ENCODE measurements at places on chromosomes 6 and 20.

GRCh38 chr20:54291339-54292010, 83.6 kb downstream of the PFDN4 start:
- no peak for DNase-seq

DNA sequence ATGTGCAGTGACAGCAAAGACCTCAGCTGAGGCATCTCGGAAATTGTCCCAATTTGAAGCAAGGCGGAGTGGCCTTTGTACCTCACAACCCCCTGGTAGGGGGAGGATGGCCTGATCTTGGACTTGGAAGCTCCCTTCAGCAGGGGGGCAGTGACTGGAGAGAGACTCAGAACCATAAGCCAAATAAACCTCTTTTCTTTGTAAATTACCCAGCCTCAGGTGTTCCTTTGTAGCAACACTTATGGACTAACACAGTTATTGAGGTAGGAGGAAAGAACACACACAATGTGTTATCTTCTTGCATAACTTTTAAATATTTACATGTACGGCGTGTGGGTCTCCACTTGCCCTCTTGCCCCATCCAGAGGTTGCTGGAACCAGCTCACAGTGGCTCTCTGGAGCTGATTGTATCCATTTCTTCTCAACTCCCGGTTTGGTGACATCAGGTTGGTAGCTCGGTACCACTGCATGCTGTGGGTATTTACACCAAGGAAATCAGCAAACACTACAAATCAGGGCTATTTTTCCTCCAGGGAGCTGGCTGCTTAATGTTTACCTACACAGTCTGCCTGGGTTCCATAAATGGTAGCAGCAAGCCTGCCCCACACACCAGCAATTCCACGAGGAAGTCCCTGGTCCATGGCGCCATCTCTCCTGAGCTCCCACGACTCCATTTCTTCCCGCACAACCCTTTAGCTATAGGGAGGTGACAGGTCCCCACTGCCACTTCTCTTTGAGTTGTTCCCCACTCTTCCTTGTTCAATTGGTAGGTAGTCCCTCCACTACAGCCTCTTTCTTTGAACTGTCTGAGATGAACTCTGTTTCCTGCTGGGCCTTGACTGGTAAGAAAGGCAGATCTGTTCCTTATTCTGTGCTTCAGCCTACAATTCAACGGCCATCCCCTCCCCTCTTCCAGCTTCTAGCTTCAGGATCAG, 54.3 kb upstream of the TASP1 start:
- no peak for DNase-seq

- no peak for DNase-seq
Measured at GRCh38 chr6:118889163-118889562, 4.8 kb upstream of the ASF1A start.

GRCh38 chr20:33656010-33656782, 5.9 kb upstream of the C20orf144 start:
- no peak for DNase-seq

GRCh38 chr6:257031-257725, 35.1 kb upstream of the DUSP22 start:
- DNase-seq: no peak

- DNase-seq: no peak
Measured at GRCh38 chr6:125507987-125508655, 206.4 kb upstream of the HDDC2 start.

DNA sequence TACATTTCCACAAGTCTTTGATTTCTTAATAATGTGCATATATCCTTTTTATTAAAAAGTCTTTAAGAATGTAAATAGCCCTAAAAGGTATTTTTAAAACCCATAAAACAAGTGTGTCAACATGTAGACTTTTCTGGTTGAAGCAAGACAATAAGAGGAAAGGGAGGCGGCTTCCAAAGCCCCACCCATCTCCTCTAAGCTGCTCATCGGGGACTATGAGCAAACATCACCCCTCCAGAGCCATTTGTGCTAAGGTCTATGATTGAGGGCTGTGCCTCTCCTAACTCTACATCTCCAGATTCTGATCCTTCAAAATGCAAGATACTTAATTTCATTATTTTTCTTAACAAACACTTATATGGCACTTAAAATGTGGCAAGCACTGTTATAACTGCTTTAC, 2.5 kb upstream of the NAA20 start:
- DNase-seq: no peak

DNA sequence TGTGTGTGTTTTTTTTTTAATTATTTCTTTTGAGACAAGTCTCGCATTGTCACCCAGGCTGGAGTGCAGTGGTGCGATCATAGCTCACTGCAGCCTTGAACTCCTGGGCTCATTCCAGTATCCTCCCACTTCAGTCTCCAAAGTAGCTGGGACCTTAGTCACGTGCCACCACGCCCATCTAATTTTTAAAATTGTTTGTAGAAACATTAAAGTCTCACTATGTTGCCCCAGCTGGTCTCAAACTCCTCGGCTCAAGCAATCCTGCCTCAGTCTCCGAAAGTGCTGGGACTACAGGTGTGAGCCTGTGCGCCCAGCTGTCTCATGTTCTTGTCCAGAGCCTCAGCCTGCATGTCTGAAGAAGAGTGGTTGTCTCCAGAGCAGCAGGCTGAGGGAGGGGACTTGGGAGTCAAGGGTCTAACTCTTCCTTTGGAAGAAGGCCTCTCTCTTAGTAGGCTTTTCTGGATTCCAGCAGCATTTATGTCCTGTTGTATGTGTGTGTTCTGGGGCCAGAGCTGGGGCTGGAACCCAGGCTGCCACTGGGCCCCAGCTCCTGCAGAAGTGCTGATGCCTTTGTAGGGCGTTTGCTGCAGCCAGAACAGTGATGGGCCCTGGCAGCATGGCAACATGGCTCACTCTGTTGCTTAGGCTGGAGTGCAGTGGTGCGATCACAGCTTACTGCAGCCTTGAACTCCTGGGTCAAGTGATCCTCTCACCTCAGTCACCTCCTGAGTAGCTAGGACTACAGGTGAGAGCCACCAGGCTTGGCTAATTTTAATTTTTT, 5.4 kb downstream of the DNMT3B start:
- no peak for DNase-seq

- peak; percentile 49 for DNase-seq
Measured at GRCh38 chr6:145734486-145735355, 599 bp downstream of the EPM2A start.

DNA sequence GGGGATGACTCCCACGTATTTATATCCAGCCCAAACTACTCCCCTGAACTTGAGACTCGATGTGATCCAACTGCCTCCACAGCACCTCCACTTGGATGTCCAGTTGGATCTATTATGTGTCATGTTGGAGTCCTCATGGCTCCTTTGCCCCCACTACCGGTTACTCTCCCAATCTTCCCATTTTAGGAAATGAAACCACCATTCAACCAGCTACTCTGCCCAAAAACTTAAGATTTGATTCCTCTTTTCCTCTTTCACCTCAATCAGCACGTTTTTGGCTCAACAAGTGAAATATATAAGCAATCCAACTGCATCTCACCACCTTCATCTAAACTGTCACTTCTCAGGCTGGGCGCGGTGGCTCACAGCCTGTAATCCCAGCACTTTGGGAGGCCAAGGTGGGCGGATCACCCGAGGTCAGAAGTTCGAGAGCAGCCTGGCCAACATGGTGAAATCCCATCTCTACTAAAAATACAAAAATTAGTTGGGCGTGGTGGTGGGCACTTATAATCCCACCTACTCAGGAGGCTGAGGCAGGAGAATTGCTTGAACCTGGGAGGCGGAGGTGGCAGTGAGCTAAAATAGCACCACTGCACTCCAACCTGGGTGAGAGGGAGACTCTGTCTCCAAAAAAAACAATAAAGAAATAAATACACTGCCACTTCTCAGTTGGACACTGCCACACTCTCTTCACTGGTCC, 3.4 kb downstream of the AHCY start:
- DNase-seq: no peak

DNA sequence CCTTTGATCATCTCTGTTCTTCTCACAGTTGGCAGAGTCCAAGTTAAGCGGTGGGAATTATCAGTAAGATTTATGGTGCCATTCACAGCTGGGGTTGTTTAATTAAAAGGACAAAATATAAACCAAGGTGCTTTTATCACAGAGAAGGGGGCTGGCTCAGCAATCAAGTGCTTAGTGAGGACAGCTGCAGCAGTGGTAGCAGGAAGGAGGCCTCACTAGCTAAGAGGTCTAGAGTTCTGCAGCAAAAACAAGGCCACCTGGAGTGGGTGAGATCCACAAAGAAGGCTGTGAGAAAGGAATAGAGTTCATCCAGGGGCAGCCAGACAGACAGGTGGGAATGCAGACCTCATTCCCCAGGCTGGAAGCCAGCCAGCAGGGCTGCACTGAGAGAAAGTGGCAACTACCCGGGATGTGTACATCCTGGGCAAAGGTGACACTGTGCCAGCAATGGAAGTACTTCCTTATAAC, 37.1 kb downstream of the PIGU start:
- no peak for DNase-seq

DNA sequence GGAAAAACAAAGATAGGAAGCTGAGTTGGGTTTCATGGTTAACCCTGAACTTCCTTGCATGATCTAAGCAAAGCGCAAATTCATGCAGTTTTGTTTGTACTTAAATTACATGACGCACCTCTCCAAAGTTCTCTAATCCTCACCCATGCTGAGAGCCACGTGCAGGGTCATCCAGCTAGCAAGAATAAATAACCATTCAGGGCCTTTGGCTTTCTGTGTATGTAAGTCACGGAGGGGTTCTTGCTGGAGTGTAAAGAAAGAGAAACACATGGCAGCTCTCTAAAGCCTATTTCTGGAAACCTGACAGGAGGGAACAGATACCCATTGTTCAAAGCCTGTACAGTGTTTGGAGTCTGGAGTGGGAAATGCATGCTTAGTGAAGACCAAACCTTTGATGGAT, 171.7 kb upstream of the CCN2 start:
- DNase-seq: no peak

GRCh38 chr6:145798530-145798929, 16.1 kb downstream of the FBXO30 start:
- no peak for DNase-seq

DNA sequence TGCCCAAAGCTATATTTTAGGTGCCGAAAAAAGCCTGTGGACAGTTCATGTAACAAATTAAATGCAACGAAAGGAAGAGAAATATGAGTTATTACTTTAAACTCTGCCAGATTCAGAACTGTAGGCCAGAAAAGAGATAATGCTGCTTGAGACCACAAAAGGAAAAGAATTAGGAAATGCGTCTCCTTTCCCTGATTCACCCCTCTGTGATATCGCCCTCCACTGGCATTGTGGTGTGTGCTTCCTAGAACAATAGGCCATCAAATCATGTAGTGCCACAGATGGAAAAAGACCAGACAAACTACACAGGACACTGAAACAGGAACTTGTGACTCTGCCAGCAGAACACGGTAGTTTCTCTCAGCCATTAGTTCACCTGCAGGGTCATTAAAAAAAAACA, 14.7 kb upstream of the LAMA4 start:
- DNase-seq: no peak

- no peak for DNase-seq
Measured at GRCh38 chr6:38554700-38555413, 84.9 kb downstream of the BTBD9 start.

GRCh38 chr6:89888871-89889270, 5.4 kb upstream of the GJA10 start:
- DNase-seq: no peak

GRCh38 chr20:49882171-49882970, 33.0 kb downstream of the SPATA2 start:
- no peak for DNase-seq

DNA sequence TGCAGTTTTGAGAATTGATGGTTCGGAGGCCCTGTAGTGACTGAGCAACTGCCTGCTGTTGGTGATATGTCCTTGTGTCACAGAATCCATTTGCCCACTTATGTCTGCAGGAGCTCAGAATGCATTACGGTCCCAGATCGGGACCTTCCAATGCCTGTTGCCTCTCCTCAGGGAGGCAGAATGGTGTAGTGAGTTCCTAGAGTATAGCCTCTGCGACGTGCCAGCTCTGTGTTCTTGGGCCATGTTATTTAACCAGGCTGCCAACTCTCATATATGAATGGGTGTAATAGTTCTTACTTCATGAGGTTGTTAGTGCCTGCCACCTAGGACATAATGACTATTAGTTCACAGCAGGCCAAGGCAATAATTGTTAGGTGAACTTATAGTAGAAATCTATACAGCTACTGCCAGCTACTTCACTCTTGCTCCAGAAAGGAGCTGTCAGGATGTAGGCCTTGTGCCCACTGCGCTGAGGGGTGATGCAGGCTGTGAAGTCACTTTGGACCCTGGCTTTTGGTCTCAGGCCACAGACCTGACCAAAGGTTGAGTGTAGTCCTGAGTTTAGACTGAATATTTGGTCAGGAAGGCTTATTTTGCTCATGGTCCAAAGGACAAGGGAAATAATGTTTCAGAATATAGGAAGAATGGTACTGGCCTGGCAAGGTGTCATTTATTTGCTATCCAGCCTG, 82.1 kb downstream of the ASXL1 start:
- DNase-seq: no peak

GRCh38 chr6:14243597-14243996, 126.0 kb downstream of the CD83 start:
- no peak for DNase-seq

DNA sequence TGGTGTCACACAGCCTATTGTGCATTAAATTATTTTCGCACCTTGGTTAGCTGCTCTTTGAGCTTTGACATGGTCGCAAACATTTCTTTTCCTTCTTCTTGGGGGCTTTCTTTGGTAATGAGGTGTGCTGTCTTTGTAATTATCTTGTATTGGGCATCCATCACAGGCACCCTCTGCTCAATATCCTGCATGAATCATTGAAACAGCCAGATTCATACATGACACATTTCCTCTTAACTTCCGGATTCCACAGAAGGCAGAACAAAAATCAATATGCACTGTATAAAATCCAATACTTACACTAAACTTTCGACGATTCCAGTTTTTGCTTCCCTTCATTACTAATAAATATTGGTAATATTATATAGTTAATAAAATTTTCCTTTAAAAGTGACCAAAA, 175.6 kb downstream of the SYNE1 start:
- no peak for DNase-seq

GRCh38 chr20:62496568-62497218, 20.9 kb upstream of the GATA5 start:
- no peak for DNase-seq

- no peak for DNase-seq
Measured at GRCh38 chr6:144613859-144614258, 328.7 kb downstream of the UTRN start.
